ENCODE measurements at places on chromosomes 7 and 10. TPM values are rescaled to one million over a fixed set of nuclear protein-coding genes. Genes with fewer than 3 reads are reported as not detected.

DNA sequence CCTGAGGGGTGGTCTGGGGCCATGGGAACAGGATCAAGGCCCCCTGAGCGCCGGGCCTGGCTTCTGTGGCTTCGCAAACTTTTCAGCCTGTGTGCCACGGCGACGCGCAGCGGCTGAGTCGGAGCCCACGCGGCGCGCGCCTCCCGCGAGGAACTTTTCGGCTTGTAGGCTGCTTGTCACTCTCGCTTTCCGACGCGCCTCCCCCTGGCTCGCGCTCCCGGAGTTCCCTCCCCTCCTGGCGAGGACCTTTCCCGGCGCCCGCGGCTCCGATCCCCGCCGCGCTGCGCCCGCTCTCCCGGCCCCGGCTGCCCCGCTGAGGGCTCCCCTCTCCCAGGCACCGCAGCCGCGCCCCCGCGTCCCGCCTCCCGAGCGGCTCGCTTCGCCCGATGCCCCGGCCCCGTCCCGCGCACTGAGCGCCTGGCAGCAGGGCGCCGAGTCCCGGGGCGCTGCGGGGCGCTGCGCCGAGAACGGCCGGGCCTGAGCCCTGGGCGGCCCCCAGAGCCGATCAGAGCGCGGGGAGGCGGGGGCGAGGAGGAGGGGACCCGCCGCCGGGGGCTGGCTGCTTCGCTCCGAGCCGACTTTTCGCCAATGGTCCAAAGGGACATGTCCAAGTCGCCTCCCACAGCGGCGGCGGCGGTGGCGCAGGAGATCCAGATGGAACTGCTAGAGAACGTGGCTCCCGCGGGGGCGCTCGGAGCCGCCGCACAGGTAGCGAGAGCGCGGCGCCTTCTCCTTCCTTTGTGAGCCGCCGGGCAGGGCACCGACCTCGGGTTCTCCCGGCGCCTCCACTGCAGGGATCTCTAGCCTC is at the start of gene CACNB2:
Gene CACNB2 (plus strand): TSS at position 276 of the 808 bp plus-strand sequence.
- DNase-seq: no peak

- DNase-seq: no peak
Measured at GRCh38 chr10:35224045-35224740, 97.5 kb downstream of the CREM start.

- DNase-seq: no peak
Measured at GRCh38 chr10:13276749-13277365, 23.0 kb downstream of the PHYH start.

DNA sequence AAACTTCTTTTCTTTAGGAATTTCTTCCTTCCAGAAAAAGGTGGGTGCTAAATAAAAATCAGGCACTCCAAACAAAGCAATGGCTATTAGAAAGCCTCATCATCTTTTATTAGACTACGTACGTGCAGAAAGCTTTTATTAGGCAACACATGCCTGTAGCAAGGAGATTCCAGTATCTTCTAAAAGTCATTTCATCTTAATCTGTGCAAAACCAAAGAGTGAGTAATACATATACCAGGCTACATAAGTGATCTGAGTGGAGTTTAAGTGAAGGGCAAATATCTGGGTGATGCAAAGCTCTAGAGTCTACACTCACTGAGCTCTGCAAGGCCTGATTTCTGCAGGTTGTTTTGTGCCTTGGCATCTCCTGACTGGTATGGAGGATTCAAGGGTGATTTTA is 231.7 kb downstream of the ELMO1 start:
- no peak for DNase-seq

DNA sequence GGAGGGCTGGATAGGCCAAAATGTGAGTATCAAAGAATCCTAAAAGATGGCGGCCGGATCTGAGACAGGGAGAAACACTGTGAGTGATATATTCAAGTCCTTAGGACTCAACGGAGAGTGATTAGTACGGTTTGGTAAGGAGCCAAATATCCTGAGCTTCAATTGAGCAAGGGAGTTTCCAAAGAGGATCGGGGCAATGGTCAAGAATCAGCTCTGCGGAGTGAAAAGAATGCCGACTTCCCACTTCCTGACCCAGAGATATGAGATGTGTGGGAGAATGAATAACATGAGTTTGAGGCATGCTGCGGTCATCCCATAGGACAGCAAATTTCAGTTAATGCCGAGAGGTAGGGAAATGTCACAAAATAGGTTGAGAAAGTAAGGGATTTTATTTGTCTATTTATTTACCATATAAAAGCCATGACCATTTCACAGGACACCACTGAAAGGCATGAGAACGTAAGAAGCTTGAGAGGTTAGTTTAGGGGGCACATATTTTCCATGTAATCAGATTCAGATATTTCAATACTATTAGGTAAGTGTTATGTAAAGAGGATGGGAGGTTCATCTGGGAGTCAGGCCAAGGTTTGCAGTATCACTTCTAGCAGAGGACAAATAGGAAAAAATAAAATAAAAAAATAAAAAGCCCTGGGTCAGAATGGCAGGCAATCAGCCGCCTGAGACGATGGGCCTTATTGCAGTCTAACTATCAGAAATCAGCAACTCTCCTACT is 165.6 kb downstream of the HGF start:
- DNase-seq: no peak

- DNase-seq: no peak
Measured at GRCh38 chr10:29050081-29050480, 238.8 kb upstream of the LYZL1 start.

GRCh38 chr7:79709574-79710409 is 256.3 kb upstream of the MAGI2 start:
- DNase-seq: no peak

Gene SLC26A3
- total RNA-seq: 0.45 TPM

DNA sequence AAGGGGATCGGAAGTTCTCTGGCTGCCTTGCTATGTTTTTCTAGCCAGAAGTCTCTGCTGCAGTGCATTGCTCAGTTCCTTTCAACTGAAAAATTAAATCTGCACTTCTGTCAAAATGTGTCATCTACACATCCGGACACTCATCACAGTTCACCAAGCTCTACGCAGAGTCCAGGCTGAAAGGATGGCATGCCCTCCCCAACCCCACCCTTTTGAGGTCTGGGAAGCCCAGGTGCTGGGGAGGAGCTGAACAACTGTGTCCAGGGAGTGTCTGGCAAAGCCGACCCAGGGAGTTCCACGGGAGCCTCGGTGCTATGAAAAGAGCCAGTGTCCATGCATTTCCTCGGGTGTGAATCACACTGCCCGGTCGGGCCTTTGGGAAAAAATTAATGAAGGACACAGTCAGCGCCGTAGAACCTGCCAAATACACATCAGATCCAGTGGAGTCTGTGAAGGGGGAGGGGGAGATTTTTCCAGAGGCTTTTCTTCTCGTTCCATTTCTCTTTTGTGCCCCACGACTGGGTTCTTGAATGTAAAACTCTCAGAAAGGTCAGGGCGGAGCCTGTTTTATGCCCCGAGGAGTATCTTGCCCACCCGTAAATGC is 757 bp upstream of the PALS2 start:
- no peak for DNase-seq

DNA sequence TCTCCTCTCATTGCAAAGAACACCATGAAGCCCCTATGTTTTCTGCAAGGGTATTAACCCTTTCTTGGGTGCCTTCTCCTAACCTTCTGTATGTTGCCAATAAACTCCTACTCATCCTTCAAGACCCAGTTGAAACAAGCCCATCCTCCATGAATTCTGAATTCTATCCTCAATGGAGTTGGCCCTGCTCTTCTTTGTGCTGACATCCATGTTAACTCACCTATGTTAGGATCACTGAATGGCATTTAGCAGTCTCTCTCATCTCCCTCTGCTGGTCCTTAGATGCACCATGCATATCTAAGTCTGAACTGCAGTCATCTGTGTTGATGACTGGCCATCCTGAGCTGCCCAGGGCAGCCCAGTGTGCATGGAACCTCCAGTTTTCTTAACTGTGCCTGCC is 129.8 kb downstream of the BUB3 start:
- DNase-seq: no peak

GRCh38 chr7:130349911-130350782 is 5.5 kb downstream of the CPA5 start:
- no peak for DNase-seq

Gene GNAI1
- total RNA-seq: 179 TPM

- DNase-seq: no peak
Measured at GRCh38 chr7:66529883-66530610, 98.6 kb upstream of the KCTD7 start.

Gene FRAT1
- total RNA-seq: 8.2 TPM

Gene CYP2C19
- total RNA-seq: 0.19 TPM

- no peak for DNase-seq
Measured at GRCh38 chr7:134028853-134029252, 98.3 kb upstream of the LRGUK start.

DNA sequence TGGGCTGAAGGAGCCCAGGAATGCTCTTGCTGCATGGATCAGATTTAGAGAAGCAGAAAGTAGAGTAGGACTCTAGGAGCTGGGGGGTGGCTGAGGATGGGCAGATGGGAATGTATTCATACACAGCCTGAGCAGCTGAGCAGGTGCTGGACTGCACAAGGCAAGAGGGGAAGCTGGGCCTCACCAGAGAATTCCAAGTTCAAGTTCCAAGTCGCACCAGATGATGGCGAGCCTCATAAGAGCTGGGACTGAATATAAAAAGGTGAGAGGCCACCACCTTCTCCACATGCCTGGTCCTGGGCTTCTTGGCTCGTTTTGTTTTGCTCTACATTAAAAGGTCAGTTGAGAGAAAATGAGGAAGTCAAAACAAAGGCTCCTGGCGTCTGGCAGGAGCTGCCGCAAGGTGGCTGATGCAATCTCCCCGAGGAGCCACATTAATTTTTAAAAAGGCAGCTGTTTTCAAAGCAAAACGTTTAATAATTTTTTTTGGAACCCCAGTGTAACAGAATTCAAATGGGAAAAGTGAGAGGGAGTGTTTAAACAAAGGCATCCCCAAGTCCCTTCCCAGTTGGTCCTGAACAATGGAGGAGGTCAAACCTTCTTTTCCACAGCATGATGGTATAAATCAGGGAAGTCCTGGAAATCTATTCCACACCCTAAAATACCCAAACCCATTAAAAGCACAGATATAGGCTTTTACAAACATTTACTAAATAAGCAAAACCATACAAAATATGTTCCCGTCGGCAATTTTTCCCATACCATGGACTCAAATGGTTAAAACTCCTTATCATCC is 9.5 kb downstream of the CYREN start:
- DNase-seq: no peak

DNA sequence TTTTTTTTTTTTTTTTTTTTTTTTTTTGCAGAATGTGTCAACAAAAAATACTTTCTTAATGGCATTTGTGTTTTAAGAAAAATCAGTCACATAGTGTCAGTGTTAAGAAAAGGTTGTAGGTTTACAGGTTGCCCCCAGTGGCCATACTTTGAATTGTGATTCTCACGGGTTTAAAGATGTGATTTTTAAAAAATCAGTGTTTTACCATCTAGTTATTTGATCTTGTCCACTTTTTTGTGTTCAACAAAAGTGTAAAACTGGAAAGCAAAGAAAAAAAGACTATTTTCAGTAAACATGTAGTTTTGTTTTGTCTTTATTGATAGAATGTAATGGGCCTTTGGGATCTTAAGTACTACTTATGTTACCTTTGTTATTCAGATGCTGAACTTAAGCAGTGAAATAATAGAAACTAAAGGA is 25.7 kb downstream of the SUV39H2 start:
- no peak for DNase-seq

Gene TSPAN13
- total RNA-seq: 49.9 TPM

Gene CH25H
- 4.8 TPM for total RNA-seq

DNA sequence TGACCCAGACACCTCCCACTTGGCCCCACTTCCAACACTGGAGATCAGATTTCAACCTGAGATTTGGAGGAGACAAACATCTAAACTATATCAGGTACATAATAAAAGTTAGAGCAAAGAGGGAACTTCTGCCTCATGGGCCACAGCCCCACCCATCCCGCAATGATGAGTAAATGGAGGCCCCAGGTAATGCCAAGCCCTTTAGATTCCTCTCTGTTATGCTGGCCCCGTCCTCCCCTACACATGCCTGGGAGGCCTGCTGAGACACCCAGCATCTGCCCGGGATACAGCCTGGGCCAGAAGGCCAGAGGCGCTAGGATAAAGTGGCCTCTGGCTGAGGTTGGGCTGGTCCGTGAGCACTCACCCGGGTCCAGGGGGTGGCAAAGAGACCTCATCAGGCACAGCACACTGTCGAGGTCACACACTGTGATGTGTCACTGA is 185.5 kb upstream of the SH2B2 start:
- no peak for DNase-seq

- DNase-seq: no peak
Measured at GRCh38 chr7:68014031-68014736, 1017.6 kb downstream of the TYW1 start.

DNA sequence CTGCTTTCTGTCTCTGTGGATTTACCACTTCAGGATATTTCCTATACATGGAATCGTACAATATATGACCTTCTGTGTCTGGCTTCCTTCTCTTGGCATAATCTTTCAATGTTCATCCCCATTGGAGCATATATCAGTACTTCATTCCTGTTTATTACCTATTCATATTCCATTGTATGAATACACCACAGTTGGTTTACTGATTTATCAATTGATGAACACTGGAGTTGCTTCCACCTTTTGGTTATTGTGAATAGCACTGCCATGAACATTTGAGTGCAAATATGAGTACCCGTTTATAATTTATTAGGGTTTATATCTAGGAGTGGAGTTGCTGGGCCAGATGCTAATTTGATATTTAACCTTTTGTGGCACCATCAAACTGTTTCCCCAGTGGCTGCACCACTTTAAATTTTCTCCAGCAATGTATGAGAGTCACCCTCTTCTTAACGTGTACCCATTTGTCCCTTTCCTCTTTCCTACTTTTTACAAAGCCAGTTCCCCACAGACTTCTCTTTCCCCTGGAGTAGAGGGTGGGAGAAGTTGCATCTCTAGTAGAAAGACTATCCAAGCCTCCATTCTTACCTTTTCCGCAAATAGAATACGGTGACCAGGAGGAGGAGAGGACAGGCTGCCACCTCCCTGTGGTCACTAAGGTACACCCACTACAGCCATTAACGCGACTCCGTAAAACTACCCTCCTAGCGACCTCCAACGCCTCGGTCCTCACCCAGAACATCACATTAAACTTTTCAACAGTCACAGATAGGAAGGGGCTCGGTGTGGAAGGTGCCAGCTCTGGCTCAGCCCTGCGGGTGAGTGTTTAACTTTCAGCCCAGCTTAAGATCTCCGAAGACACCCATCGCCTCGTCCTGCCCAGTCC is 25.6 kb downstream of the SCD start:
- DNase-seq: no peak

DNA sequence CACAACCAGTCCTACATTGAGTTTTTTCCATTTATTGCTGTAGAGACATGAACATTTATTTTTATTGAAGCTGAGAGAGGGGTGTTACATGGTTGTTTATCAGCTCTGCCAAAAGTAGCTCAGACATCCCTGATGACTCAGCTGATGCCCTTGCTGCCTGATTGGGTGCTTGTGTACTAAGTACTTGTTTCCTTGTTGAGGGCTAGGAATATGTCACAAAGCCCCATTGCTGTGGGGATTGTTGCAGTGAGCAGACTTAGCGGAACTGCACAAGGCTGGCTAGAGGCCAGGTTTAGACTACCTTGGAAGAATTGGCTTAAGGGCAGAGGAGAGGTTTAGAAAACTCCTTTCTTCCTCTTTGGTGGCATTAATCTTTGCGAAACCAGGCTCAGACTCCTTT is 110.6 kb downstream of the AUTS2 start:
- no peak for DNase-seq

- no peak for DNase-seq
Measured at GRCh38 chr10:95445837-95446486, 115.2 kb downstream of the SORBS1 start.
